A549 treated with GW870086 at 1 μM for 4 hours (cell line): ENCODE measurements at places on chromosomes 7 and 10. TPM values are rescaled to one million over a fixed set of nuclear protein-coding genes. Genes with fewer than 3 reads are reported as not detected.

The WEE2 gene
- total RNA-seq, result not detected in 5 replicates

The CPXM2 gene
- total RNA-seq, result not detected in 5 replicates

The INSIG1 gene
- 14.1 to 17.5 TPM (median 17.3 TPM) in 5 replicates for total RNA-seq

The CYP3A5 gene
- 0.91 to 1.6 TPM (median 1.4 TPM) in 5 replicates for total RNA-seq

The ECHDC3 gene
- 8.1 to 10.9 TPM (median 9.8 TPM) in 5 replicates for total RNA-seq

The RTKN2 gene
- 0.91 to 1.1 TPM (median 0.96 TPM) in 5 replicates for total RNA-seq

The UNCX gene
- not detected in 5 replicates for total RNA-seq

The KMT2C gene
- 4.7 to 8.2 TPM (median 7.5 TPM) in 5 replicates for total RNA-seq

The SRRM3 gene
- 8.2 to 12.5 TPM (median 11.2 TPM) in 5 replicates for total RNA-seq

The SFTPA1 gene
- total RNA-seq, result not detected in 5 replicates

The FEZF1 gene
- not detected in 5 replicates for total RNA-seq

The TRIL gene
- total RNA-seq, result not detected in 5 replicates

The ADAM22 gene
- total RNA-seq, result 0.12 to 0.43 TPM (median 0.21 TPM) in 5 replicates

The HMX3 gene
- 0.19 TPM in 1 of 5 replicates, not detected in the others for total RNA-seq

The PLAU gene
- total RNA-seq, result 73.7 to 76.9 TPM (median 76.3 TPM) in 5 replicates

The PNLIP gene
- not detected in 5 replicates for total RNA-seq

The SLC35B4 gene
- total RNA-seq, result 26.0 to 46.0 TPM (median 34.8 TPM) in 5 replicates
